ENCODE measurements at places on chromosomes 6 and 20.

- no peak for DNase-seq
Observed at GRCh38 chr6:142803032-142803431, 141.9 kb downstream of the HIVEP2 start.

DNA sequence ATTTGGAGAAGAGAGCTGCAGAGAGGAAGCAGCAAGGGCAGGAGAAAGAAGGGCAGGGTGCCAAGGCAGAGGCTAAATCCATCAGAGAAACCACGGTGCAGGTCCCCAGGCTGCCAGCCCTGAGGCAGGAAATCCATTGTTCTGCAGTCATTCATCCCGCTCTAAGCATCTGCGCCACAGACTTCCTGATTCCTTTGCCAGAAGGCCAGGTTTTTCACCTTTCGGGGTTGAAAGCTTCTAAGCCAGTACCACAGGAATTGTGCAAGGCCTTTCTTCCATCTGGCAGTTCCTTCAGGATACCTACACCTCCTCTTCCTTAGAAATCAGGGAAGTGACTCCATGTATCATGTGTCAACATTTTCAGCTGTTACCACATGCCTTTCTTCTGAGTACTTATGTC, 45.6 kb downstream of the ADGRF5 start:
- DNase-seq: no peak

DNA sequence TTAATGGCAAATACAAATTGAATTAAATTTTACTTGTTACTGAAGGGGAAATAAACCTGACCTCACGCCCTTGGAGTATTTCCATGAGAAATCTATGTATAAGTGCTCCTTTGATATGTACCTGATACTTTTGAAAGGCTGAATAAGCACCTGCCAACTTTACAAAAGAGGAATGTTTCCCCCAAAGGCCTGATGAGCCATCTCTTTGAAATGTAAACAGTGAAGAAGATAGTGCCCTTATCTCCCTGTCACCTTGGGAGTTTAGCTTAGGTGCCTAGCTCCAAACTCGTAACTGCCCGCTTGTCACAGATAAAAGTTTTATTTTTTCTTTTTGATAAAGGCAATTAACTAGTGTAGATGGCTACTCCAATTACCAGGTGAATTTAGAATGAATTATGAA, 1.1 kb upstream of the ZNF343 start:
- no peak for DNase-seq

DNA sequence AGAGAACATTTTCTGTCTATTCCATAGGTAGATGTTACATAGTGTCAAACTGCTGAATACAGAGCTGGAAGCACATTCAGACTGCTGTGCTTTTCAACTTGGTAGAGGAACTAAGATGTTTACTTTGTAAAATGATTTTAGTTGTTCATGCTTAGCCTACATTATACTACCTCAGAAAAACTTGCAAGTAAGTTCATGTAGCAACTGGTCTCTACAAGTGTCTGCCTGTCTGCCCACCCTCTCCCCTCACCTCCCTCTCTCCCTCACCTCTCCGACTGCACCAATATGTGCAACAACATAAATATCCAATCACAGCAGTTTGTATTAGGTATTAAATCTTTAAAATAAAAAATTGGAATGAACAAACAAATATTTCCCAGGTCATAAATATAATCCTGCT, 25.3 kb downstream of the ELOVL4 start:
- DNase-seq: no peak

DNA sequence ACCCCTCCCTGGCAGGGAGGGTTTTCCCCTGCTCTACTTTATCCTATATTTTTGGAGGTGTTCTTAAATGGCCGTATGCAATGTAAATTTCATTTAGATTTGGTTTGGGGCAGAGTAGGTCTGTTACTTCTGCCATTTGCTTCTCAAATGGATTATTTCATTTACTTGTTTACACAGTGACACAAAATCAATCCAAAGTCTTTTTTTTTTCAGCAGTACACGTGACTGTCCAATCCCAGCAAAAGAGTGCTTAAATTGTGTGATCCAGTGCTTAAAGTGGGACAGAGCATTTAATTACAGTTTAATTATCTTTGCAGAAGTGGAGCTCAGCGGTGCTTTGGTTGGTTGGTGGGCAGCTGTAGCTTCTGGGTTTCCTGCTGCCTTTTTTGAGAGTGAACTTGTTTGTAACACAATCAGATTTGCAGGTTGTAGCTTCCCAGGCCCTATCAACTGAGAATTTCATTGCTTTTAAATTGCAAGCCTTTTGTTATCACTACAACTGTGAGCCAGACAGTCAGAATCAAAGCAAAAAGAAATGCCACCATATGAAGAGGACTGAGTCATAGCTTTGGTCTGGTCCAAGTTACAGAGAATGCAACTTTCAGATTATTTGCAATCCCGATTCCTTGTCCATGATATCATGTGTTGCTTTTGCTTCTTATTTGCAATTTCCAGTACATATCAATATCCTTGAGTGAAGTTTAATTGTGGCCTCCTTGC, 216.9 kb downstream of the DOK5 start:
- no peak for DNase-seq
